ENCODE measurements at places on chromosomes 6 and 20.

DNA sequence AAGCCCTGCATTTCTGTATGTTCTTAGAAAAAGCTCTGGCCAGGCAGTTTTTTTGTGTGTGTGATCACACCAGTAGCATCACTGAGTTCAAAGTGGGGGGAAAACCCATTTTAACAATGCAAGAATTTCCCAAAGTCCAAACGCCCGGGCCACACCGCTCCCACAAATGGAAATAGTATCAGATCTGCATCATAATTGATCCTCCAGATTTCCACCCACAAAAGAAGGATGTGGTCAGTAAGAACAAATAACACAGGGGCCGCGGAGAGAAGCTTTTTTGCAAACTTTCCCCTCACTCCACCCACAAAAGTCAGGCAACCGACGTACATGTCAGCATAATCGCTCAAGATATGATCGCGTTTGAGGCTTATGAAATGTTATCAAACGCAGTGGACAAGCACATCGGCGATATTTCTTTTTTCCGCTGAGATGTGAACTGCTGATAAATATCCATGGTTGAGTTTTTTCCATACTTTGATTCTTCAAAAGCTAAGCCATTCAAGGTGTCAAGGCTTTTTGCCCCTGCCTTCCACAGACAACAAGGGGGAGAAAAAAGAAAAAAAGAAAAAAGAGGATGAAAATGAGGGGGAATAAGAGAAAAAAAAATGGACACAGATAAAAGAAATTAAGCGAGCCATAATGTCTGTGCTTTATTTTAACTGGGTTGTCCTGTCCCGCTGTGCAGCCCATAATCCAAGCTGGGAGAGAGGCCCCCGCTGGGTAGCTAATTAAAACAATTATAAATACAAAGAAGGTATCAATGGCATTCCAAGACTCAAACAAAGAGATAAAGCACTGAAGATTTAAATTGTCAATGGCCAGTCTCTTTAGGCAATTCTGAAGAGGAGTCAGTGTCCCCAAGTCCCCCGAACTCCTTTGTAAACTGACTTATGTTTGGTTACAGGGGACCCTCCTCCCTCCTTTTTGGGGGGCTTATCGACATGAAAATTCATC is 143.5 kb downstream of the ZFP64 start:
- no peak for DNase-seq

- no peak for DNase-seq
These were observed 348.8 kb upstream of the PLCB4 start for GRCh38 chr20:8720089-8720488.

GRCh38 chr6:97849390-97849789 is 566.4 kb upstream of the MMS22L start:
- DNase-seq = no peak

DNA sequence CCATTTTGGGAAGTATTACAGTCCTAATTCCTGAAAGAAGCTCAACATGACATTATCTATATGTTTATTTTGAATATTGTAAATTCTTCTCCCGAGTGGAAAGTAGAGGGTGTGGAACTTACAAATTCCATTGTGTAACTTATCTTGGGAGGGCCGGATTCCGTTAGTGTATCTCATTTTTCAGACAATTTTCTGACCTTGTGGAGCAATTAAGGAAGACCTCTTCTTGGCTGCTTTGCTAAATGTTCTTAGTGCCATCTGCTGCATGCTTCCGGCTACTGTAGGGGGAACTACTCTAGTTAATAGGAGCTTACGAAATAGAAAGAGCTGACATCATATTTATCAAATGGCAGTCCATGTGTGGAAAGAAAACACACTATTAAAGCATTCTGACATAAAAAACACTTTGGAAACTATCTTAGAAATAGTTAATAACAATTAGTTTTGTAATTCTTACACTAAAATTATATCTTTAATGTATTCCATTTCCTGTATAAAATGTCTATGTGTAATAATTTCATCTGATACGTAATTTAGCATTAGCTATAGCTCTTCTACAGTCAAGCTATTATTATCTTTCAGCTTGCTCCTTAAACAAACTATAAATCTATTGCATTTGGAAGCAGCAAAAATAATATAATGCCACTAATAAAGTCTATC is 41.5 kb upstream of the KCNQ5 start:
- peak; percentile 15 for DNase-seq

GRCh38 chr20:53919886-53920285 is 150.5 kb downstream of the BCAS1 start:
- no peak for DNase-seq

DNA sequence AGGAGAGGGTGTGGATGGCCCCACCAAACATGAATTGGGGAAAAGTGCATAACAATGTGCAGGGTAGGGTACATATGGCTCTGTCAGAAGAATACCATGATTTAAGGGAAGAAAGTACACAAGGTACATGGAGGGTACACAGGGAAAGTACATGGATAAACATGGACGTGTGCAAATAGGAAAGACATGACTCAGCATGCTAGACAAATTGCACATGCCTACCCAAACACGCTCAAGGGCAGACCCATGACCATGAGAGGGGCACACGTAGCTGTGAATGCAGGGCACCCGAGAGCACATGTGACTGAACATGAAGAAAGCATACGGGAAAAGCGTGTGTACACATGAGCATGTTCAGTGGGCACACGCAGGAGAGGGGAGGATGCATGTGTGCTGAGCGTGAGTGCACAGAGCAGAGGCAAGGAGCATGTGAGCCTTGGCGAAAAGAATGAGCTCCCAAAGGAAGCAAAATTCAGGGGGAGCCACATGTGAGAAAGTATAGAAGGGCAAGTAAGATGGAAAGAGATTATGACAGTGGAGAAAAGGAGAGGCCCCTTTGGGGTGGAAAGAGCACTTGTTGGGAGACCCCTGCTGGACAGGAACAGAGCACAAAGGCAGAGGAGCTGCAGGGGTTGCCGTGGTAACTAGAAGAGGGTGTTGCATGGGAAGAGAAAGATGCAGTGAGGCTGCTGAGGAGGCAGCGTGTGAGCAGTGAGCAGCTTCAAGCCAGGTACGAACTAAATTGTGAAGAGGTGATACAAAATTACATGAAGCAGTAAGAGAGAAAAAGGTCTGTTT is 17.8 kb downstream of the OR2H2 start:
- DNase-seq = no peak

- DNase-seq = no peak
These were observed 3.6 kb downstream of the SERINC3 start for GRCh38 chr20:44518248-44518647.

DNA sequence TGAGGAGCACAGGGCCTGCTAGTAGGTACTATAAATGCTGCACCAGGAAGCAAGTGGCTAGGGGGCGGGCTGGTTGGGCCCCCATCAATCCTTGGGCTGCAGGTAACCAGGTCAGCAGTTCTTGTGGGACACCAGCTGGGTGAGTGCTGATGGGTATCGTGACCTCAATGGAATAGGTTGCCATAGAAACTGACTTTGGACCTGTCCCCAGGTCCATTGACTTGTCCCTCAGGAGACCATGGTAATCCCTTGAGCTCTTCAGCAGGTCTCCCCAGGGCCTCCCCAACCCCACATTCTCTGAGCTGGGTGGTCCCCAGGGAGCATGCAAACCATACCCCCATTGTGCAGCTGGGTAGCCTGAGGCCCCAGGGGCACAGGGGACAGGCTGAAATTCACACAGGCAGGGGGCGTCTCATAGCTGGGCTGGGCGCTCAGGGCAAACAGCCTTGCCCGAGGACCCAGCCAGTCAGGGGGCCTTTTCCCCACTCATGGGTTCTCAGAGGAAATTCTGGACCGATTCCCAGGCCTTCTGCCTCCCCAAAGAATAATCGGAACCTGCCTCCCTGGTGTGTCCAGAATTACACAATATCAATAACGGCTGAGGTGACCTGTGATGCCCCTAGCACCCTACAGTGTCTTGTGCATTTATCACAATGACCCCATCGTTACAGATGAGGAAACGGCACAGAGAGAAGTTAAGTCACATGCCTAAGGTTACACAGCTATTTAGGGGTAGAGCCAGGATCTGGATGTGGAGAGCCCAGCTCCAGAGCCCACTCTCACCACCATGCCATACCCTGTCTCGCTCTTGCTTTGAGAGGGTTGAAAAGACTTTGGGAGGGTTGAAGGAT is 35.9 kb downstream of the SRC start:
- DNase-seq = no peak

DNA sequence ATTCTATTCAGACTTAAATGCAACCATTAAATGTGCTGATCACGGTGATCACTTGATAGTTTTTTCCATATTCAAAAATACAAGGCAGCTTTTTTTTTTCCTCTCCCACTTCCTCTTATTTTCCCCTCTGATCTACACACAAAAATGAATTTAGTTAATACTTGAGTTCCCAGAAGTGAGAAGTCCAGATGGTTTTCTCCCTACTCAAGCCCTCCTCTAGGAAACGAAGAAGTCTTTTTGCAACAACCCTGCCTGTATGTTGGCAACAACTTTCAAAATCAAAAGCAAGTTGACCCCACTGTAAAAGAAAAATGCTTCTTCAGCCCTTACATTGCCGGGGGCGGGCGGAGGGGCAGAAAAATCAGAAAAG is 24.3 kb downstream of the ARHGAP18 start:
- DNase-seq = no peak

- no peak for DNase-seq
These were observed 94.6 kb upstream of the ENPP5 start for GRCh38 chr6:46265373-46265772.

- DNase-seq = no peak
These were observed 17.0 kb upstream of the DDO start for GRCh38 chr6:110432285-110432900.

DNA sequence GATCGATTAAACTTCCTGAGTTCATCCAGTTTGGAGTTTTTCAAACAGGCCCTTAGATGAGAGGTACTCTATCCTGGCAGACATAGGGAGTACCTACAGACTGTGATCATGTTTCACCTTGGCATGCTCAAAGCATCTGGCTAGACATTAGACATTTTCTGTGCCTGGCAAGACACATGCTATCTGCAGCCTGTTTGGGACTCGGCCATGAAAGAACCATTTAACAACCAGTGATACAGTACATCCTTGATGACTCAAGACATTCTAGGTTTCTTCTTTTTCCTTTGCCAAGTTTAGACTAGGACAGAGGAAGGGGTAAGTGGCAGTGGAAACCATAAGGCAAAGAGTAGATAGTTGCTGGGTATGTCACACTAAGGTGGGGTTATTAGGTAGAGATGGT is 15.4 kb upstream of the PAQR8 start:
- no peak for DNase-seq

DNA sequence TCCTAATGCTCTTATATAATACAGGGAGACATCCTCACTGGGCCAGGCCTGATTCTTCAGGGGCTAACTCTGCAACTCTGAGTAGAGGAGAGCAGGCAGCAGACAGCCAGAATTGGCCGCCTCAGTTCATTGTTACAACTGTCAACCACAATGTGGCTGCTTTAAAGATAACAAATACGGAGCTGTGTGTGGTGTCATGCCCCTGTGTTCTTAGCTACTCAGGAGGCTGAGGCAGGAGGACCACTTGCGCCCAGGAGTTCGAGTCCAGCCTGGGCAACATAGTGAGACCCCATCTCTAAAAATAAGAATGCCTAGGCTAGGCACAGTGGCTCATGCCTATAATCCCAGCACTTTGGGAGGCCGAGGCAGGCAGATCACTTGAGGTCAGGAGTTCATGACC is 34.3 kb downstream of the CEP250 start:
- no peak for DNase-seq

DNA sequence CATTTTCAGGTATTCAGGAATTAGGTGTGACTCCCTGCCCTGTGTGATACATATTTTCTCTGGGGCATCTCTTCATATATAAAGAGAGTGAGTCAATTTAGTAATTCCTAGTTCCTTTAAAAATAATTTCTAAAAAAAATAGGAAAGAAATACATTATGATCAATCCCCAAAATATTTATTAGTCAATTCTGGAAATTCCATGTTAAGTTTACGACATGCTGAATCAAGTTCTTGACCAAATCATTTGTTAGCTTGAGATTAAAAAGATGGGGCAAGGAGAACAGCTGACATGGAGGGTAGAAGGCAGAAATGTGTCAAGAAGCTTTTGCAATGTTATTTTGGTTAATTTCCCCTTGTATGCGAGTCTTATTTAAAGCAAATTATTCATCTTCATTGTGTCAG is 22.7 kb upstream of the PRDM1 start:
- no peak for DNase-seq

DNA sequence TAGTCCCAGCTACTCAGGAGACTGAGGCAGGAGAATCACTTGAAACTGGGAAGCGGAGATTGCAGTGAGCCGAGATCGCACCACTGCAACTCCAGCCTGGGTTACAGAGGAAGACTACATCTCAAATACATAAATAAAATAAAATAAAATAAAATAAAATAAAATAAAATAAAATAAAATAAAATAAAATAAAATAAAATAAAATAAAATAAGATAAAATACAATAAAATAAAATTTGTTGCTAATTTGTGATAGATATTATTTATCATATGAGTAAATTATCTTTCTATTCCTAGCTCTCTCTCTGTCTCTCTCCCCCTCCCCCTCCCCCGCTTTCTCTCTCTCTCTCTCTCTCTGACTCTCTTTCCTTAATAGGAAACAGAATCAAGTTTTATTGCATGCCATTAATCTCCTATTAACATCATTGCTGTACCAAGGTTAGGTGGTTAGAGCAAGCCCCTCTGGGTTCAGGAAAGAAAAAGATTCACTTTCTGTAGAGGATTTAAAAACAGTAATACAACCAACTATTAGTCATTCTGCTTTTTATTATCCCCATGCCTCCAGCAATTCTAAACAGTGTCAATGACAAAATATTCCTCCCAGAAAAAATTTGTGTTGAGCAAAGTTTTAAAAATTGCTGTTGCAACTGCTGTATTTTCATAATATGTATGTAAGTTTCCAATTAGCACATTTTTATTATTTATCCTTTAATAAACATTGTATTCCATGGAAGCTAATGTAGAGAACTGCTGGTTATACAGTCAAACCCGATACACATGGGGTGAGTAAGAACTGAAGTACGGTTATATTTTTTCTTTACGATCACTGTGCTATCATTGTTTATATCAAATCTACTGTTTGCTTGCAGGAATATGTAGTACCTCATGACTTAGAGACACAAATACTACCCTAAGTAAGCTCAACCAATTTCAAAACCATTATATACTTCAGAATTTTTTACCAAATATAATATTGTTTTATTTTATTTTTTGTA is 22.1 kb downstream of the BMP5 start:
- no peak for DNase-seq

- DNase-seq = no peak
These were observed 808 bp downstream of the SDC4 start for GRCh38 chr20:45347297-45347935.

- DNase-seq = no peak
These were observed 27.9 kb upstream of the RTF2 start for GRCh38 chr20:56440346-56441007.

GRCh38 chr6:72769459-72770125 is 147.7 kb downstream of the KCNQ5 start:
- no peak for DNase-seq

GRCh38 chr6:139323511-139324300 is 31.9 kb upstream of the TXLNB start:
- DNase-seq = peak; percentile 82

DNA sequence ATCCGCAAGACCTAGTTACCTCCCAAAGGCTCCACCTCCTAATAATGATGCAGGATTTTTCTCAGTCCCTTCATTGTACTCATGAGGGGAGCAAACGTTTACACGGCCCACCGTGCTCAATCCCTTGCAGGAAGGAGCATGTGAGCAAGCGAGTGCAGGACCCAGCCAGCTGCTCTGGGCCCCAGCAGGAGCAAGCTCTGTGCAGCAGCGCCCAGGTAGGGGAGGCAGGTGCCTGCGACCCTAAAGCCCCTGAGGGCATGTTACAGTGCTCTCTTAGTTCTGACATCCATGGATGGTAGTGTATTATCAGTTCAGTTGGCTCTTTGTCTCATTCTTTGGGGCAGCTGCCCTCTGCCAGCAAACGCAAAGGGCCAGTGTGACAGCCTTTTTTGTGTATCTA is 143.4 kb downstream of the TBXT start:
- no peak for DNase-seq

GRCh38 chr20:19104186-19104585 is 108.3 kb upstream of the SLC24A3 start:
- DNase-seq = no peak
